ENCODE measurements at places on chromosomes 7 and 10. TPM values are rescaled to one million over a fixed set of nuclear protein-coding genes. Genes with fewer than 3 reads are reported as not detected.
A peak's percentile ranks its signal among the peaks of the same experiment; 100 is the strongest.

The GAD2 gene
- not detected for total RNA-seq

- DNase-seq, result no peak
These were observed 265.1 kb downstream of the FGFR2 start for GRCh38 chr10:121332829-121333765.

GRCh38 chr10:10589540-10590303 lies 427.9 kb upstream of the CELF2 start:
- DNase-seq, result no peak

DNA sequence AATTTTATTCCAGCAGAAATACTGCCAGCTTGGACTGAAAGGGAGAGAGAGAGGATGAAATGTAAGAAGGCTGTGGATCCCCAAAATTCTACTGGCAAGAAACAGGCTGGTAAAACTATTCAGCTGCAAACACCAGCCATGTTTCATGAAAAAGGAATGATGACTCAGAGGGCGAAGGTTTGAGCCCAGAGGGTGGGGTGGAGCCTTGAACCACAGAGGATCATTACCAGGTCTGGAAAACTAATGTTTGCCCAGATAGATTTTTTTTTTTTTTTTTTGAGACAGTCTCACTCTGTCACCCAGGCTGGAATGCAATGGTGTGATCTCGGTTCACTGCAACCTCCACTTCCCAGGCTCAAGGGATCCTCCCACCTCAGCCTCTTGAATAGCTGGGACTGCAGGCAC lies 41.7 kb upstream of the NRF1 start:
- DNase-seq, result no peak

- no peak for DNase-seq
These were observed 3.4 kb downstream of the ADCYAP1R1 start for GRCh38 chr7:31055471-31055870.

- no peak for DNase-seq
These were observed 196.8 kb downstream of the RNLS start for GRCh38 chr10:88386204-88386788.

- no peak for DNase-seq
These were observed 11.7 kb downstream of the CNPY1 start for GRCh38 chr7:155534691-155535090.

GRCh38 chr10:100346765-100347567 lies at the start of gene SCD:
SCD (plus strand) TSS chr10:100347233; CDS start chr10:100347505, 272 bp downstream.
- DNase-seq, result peak; percentile 88

DNA sequence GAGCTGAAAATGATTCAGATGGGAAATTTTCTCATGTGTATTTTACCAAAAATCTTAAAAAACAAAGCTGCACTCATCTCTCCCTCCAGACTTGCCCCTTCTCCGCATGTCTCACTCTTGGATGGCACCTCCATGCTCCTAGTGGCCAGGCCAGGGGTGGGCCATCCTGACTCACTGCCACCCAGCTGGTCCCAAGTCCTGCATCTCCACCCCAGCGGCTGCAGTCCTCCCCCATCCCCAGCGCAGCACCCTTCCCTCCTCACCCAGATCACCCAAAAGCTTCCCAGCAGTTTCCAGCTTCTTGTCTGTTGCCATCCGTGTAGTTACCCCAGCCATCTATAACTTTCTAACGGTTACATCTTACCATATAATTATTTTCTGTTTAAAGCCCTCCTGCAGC lies 53.0 kb upstream of the INSIG1 start:
- DNase-seq, result no peak

The ATRNL1 gene
- total RNA-seq, result not detected

Measured in activated T-helper 1 cell treated with anti-CD3 and anti-CD28 coated beads, Interleukin-12 subunit alpha, Interleukin-12 subunit beta, Interleukin-2, Interleukin-4 antibody, amounts not matched to agents 30 ng/mL and 10 ng/mL and 1 ng/mL, durations not matched to agents 14 hours and 24 hours and 36 hours (primary cell).